ENCODE measurements at places on chromosomes 12 and 14.

GRCh38 chr12:124248941-124249825, 45.7 kb upstream of the RFLNA start:
- DNase-seq: peak; percentile 26

DNA sequence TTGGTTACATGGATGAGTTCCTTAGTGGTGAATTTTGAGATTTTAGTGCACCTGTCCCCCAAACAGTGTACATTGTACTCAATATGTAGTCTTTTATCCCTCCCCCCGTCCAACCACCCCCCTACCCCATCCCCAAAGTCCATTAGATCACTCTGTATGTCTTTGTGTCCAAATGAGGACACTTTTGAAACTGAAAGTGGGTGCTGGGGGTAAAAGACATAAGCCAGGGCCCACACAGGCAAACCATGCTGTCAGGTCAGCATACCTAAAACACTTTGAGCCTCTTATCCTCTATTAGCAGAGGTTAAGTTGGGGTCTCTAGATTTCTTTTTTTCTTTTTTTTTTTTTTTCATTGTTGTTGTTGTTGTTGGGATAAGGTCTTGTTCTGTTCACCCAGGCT, 31.3 kb upstream of the KICS2 start:
- DNase-seq: no peak

- no peak for DNase-seq
Measured at GRCh38 chr14:23984891-23985602, 3.7 kb upstream of the DHRS4L2 start.

- DNase-seq: no peak
Measured at GRCh38 chr14:101506211-101506925, 54.9 kb upstream of the DIO3 start.

DNA sequence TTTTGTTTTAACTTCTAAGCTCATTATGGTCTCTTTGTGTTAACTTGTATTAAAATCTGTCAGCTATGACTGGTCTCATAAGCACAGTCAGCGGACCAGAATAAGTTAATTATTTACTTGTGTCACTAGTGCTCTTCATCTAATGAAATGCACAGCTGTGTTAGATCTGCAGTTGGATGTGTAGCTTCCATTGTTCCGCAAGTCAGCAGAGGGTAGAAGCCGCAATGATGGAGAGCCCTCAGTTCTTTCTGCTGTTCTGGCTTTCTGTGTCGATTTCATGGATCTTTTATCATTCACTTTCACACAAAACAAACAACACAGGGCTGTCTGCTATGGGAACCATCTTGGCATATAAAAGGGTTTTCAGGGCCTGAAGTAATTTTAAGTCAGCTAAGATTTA, 89.3 kb upstream of the RFX4 start:
- peak; percentile 84 for DNase-seq

DNA sequence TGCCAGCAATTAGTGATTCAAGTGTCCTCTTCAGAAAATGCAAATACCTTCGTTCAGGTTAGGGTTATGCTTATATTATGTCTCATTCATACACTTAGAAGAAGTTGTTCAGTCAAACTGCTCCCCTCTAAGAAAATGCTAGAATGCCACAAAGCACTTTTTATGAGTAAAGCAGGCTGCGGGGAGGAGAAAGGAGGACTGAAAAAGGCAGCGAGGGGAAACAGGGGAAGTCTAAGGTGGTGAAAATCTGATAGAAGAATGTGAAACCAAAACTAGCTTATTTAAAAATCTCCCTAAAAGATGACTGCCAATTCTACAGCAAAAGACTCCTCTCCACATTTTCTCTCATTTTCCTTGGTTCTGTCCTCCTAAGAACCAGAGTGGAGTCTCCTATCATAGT, 70.1 kb downstream of the PRKD1 start:
- no peak for DNase-seq

GRCh38 chr14:48814562-48814961, 771.6 kb downstream of the RPS29 start:
- no peak for DNase-seq

DNA sequence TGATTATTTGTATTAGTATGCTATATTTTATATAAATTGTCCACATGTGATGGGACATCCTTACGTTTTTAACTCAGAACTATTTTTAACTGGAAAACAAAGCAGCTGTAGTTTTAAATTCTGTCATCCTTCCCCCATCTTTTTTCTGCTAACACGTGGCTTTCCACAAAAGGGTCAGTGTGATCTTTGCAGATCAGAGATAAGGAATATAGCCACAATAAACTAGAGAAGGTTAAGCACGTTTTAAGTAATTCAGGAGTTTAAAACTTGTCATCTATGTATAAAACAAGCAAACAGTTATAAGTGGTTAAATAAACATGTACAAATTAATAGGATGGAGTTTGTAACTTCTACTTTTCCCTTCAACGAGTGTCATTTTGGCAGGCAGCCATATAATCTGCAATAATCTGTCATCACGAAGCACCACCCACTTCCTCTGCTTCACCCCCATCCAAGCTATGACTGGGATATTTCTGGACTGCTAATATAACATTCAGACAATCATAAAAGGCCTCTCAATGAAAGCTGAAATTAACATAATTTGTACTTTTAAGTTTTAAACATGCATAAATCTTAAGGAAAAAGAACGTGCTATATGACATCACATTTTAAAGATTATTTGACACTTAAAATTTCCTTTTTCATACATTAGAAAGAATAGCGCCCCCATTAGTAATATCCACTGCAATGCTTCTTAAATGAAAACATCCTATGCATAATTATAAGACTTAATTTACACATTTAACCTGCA, 15.3 kb downstream of the TAOK3 start:
- DNase-seq: peak; percentile 95

DNA sequence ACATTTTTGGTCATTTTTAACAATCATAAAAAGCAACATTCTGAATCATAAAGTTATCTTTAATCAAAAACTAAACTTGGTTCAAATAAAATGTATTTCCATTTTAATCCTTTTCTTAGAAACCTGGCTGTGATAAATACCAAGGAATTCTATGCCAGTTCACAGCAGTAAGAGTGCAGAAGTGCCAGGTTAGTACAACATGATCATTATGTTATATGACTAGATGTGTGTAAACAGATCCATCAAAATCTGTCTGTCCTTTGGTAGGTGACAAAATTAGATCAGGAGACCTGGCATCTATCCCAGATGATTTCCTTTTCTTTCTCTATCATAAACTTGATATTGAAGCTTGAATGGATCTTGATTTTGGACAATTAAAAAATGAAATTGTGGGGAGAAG, 200.6 kb upstream of the STXBP6 start:
- no peak for DNase-seq

GRCh38 chr12:76417116-76417515, 68.9 kb upstream of the BBS10 start:
- no peak for DNase-seq

GRCh38 chr12:58814036-58814435, 106.3 kb downstream of the LRIG3 start:
- DNase-seq: no peak

DNA sequence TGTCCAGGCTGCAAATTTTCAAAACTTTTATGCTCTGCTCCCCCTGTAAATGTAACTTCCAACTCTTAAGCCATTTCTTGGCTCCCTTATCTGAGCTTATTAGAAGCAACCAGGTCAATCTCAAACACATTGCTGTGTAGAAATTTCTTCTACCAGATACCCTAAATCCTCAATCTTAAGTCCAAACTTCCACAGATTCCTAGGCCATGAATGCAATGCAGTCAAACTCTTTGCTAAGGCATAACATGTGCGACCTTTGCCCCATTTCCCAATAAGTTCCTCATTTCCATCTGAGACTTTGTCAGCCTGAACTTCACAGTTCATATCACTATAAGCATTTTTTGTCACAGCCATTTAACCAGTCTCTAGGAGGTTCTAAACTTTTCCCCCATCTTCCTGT, 64.5 kb downstream of the TMTC3 start:
- DNase-seq: no peak

GRCh38 chr12:125889742-125890141, 824.5 kb downstream of the AACS start:
- no peak for DNase-seq

GRCh38 chr14:57492859-57493258, 798 bp downstream of the CCDC198 start:
- peak; percentile 25 for DNase-seq

- no peak for DNase-seq
Measured at GRCh38 chr12:80187660-80188090, 88.3 kb downstream of the OTOGL start.

GRCh38 chr12:14454098-14454907, 88.8 kb downstream of the ATF7IP start:
- no peak for DNase-seq

GRCh38 chr12:103710544-103710943, 123.5 kb downstream of the STAB2 start:
- DNase-seq: no peak

DNA sequence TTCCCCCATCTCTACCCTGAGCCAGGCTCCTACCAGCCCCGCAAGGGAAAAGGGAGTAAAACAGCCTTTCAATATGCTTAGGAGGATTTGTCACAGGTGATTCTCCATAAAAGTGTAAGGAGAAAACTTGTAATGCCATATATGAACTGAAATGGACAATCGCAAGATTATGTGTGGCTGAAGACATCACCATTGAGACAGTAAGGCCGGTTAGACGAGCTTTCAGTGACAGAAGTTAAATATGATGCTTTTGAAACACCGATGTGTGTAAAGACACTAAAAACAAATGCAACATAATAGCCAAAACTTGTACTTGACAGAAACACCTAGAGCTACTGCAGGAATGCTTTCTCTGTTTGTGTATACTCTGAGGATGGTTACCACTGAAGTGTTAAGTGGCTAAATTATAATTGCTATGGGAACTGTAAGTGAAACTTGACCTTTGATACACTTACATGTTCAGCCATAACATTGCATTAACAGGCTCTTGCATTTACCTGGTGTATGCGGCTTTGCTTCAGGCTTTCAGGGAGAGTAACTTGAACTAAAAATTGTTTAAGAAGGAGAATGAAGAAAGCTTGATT, 42.3 kb downstream of the FAR2 start:
- DNase-seq: no peak

GRCh38 chr12:104354868-104355570, 51.5 kb downstream of the EID3 start:
- no peak for DNase-seq

DNA sequence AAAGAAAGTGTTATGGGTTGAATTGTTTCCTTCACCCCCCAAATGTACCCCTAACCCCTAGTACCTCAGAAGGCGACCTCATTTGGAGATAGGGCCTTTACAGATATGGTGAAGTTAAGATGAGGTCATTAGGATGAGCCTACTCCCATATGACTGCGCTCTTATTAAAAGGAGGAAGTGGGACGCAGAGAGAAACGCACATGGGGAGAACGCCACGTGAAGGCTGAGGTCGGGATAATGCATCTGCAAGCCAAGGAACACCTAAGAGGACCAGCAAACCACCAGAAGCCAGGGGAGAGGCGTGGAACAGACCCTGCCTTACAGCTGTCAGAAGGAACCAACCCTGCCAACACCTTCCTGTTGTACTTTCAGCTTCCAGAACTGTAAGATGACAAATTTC, 1.7 kb upstream of the NRIP2 start:
- DNase-seq: no peak

- no peak for DNase-seq
Measured at GRCh38 chr12:88577537-88577936, 2.7 kb downstream of the KITLG start.

DNA sequence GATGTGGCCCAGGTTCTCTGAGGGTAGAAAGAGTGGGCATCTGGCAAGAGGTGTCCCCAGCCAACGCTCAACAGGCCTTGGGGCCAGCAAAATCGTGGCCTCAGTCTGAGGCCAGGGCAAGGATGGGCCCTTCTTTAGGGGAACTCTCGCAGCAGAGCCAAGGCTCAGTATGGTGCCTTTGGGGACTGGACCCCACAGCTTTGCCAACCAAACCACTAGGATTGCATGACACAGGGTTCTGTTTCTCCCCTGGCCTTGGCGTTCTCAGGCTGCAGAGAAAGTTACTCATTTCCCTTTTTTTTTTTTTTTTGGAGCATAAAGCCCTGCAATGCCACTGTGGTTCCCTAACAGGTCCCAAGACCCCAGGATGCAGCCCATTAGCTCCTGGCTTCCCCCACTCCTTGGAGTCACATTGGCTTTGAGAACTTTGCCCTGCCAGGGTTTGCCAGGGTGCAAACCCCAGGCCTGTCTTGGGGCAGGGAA, 100.6 kb downstream of the LGMN start:
- DNase-seq: no peak

- no peak for DNase-seq
Measured at GRCh38 chr12:612293-612692, 51.0 kb downstream of the NINJ2 start.

DNA sequence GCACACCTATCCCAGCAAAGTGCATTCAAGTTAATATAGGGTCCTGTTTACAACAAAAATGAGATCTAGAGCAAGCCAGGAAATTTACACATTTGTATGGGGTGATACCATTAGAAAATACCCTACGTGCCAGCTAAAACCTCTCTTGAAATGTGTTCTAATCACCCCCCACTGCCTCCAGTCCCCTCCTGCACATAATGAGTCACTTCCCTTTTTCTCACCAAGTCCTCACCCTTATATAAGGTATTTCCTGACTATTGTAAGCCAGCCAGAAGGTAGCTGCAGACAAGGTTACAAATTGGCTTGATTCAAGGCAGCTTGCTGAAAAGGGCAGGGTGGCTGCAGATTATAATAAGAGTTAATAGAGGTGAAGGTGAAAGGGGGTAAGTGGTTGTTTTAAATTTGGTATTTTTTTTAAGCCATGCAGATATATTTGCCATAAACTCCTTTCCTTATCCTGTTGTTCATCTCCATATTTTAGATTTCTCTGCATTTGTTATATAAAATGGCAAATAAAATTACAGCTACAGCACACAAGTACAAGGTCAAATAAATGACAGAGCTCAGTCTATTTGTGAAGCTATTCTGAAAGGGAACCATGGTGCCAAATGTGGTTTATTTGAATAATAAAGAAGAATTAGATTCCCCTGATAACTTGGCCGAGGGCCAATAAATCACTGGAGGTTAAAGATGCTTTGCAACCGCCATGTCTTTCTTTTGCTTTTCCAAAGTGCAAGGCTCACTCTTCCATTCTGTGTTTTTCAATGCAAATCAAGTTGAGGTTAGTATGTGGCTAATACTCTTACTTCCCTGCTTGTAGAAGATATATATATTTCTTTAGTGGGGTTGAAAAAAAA, 385.9 kb downstream of the EGLN3 start:
- DNase-seq: no peak

DNA sequence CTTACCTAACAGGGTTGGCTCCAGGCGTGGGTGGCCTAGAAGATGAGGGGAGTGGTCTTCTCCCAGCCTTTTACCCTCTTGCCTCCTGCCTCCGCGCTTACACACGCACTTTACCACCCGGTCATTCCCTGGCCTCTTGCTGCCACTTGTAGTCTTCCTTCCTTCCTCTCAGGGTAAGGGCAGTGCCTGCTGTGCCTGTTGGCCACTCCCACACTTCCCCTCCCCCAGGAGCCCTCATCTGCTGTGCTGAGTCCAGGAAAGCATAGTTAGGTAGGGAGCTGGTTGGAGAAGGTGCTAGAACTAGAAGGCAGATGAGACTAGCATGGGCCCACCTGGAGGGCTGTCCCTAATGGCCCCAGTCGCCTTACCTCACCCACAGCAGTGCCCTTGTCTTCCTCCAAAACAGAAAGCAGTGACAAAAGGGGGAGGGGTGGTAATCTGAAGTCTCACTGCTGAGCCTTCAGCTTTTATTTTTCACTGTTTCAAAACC, 54.3 kb upstream of the SRSF5 start:
- DNase-seq: no peak

All from foreskin melanocyte (primary cell).